AG09309 (cell line): ENCODE measurements at places on chromosomes 6 and 20.

DNA sequence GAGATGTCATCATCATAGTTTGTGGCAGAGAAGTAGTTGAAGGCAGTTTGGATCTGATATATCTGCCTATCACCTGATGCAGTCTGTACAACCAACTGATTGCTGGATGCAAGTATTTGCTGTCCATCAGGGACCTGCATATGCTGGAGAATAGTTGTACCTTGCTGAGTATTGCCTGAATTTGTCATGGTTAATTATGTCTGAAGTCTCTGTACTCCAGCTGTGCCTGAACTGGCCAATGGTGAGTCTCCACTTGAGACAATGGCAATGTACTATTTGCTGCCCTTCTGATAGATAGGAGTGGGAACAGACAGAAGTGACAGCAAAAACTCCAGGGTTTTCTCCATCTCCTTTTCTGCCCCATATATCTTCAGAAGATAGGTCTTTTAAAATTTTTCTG, 531.5 kb downstream of the EPHA7 start:
- no peak for DNase-seq

GRCh38 chr6:31977816-31978431, 3.9 kb upstream of the C4A start:
- DNase-seq, result no peak

GRCh38 chr6:121544691-121545090, 109.2 kb downstream of the GJA1 start:
- DNase-seq, result no peak

GRCh38 chr6:158230967-158231550, 62.9 kb downstream of the GTF2H5 start:
- DNase-seq, result no peak

DNA sequence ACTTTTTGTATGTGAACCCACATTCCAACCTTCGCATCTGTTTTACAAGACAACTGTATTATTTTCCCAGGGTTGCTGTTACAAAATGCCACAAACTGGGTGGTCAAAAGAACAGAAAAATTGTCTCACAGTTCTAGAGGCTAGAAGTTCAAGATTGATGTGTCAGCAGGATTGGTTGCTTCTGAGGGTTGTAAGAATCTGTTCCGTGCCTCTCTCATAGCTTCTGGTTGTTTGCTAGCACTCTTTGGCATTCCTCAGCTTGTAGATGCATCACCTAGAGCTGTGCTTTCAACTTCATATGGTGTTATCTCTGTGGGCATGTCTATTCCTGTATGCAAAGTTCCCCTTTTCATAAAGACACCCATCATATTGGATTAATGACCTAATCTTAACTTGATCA, 1067.2 kb downstream of the EPHA7 start:
- no peak for DNase-seq
